CD4-positive, alpha-beta T cell treated with Interleukin-15 for 4 hours (primary cell): ENCODE measurements at places on chromosomes 5 and 9.

DNA sequence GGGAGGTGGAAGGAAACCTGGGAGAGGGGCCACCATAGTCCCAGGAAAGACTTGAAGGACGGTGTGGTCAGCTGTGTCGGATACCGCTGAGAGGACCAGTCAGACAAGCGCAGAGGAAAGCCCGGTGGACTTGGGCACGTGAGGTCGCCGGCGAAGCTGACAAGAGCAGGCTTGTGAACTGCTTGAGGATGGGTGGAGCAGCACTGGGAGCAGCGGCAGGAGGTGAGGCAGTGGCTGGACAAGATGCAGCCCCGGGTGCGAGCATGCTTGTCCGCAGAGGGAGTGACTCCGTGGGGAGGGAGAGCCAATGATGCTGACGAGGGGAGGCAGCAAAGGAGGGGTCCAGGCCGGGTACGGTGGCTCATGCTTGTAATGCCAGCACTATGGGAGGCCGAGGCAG is 18.3 kb upstream of the CD74 start:
- DNase-seq: no peak

DNA sequence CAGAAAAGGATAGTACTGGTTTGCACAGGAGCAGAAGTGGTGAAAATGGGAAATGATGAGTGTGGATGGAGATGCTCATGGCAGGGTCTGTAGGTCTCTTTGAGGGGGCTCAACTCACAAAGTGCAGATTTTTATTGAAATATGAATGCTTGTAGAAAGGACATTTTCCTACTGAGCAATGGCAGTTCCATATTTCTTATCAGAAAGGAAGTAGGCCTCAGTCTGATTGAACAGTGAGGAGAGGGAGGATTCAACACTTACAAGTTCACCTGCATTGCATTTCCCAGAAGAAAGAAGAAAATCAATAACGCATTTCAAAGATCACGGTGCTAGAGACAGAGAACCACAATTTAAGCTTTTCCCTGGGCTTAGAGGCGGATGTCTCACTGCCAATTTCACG is 49.2 kb downstream of the ANXA2R start:
- DNase-seq: no peak

- DNase-seq: no peak
Observed at GRCh38 chr5:166716856-166717492, 1574.5 kb upstream of the WWC1 start.

DNA sequence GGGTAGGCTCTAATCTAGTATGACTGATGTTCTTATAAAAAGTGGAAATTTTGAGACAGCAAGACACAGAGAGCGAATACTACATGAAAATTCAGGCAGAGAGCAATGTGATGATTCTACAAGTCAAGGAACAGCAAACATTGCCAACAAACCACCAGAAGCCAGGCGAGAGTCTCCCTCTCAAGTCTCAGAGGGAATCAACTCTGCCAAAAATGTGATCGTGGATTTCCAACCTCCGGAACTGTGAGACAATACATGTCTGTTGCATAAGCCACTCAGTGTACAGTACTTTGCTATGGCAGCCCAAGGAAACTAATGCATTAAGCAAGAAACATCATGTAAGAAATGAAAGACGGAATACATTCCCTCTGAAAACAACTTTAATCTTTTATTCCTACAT is 52.1 kb upstream of the CCNG1 start:
- DNase-seq: no peak

GRCh38 chr9:125525921-125526631 is 180.9 kb downstream of the MAPKAP1 start:
- DNase-seq: no peak

DNA sequence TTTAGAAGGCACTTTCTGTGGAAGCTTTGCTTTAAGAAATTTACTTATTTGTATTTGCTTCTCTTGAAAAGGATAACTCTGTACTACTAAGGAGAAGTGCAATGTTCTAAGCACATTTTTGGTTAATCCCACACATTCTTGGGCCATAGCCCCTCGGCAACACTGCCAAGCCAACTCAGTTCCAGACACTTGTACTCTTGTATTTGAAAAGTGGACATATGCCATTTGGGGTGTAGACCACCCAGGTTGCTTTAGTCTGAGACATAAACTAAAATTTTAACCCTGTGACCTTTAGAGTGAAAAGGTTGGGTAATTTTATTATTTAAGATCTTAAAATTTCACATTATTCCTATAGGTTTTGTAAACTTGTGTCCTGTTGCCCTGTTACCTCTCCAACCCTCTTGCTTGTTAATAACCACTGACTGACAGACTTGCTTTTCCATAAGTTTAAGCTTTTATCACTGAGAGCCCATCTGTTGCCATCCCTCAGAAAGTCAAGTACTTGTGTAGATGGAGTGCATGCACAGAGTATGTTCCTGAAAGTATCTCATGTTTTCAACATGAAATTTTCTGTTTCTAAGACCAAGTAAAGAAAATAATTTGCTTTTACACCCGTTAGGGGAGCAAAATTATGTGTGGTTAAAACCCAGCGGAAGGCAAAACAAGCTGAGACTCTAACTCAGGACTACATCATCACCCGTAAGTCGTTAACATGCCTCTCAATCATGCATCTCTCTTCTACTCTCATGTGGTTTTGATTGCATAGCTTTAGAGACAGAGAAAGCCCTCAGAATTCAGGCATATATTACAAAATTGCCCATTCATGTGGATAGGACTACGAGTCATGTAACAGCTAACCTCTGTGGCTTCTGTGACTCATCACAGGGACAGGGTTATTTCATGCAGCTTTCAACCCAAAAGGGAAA is 117.3 kb downstream of the GDNF start:
- peak; percentile 16 for DNase-seq
